Right ventricle myocardium superior (tissue), 1 donor: ENCODE measurements at places on chromosomes 6 and 20. TPM values are rescaled to one million over a fixed set of nuclear protein-coding genes. Genes with fewer than 3 reads are reported as not detected.

SOX18 gene
- total RNA-seq = 34.3 TPM

GRCh38 chr20:52251136-52251700 lies 59.6 kb upstream of the ZFP64 start:
- DNase-seq = no peak

DNA sequence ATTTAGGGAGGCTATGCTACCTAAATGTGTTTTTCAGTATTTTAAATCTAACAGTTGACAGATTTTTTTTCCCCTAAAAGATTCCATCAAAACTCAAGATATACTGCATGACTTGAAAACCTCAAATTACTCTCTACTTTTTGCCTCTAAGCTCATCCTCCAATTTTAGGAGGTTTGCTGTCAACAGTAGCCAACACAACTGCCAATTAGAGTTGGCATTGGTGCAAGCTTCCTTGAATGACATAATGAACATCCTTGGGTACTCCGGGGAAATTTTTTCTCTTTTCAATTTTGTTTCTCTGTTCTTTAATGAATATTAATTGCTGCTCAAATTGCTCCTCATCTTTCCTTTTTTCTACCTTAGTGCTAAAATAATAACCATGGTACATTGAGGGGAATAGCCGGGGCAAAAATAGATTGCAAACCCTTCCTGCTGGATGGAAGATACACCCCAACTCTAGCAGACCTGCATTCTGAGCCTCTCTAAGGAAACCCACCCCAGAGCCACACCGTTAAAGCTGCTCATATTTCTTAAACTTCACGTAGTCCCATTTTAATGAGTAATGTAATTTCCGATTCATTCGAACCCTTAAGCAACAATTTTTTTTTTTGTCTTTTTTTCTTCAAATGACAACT lies 34.3 kb downstream of the SLC22A23 start:
- no peak for DNase-seq

DNA sequence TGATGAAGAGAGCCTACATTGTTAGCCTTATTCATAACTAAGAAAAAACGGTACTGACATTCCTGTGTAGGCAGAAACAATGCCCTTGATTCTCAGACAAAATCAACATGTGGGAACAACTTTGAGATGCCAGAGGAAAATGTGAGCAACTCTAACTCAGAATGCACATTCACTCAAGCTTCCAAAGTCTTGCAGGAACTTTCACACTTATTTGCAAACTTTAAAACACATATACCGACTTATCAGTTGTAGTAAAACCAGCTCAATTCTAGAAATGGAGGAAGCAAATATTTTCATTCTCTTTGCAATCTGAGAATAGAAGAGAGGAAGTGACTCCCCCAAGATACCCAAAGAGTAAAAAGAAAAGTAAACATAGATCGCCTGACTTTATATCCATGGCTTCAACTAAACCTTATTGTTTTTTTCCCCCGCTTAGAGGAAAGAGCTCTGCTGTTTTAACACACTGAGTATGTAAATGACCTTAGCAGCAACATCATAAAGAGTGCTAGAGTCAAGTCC lies 117.6 kb downstream of the EPB41L2 start:
- no peak for DNase-seq

DNA sequence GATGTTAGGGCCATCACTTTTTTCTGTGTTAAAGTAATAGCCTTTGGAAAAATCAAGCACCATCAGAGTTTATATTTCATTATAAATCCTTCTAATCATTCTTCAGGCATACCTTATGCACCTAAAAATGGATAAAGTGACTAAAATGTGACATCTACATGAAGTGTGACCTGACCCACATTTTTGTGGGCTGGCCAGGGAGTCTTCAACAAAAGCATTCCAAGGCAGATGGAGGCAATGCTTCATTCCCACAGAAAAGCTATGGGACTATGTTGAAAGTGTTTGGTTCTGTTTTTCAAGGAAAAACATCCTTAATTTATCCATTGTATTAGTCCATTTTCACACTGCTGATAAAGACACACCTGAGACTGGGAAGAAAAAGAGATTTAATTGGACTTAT lies 58.8 kb upstream of the LTV1 start:
- no peak for DNase-seq
